ENCODE measurements at places on chromosomes 1 and 21. TPM values are rescaled to one million over a fixed set of nuclear protein-coding genes. Genes with fewer than 3 reads are reported as not detected.

GRCh38 chr1:200673952-200674823 is 4.5 kb upstream of the DDX59 start:
- no peak for DNase-seq

DNA sequence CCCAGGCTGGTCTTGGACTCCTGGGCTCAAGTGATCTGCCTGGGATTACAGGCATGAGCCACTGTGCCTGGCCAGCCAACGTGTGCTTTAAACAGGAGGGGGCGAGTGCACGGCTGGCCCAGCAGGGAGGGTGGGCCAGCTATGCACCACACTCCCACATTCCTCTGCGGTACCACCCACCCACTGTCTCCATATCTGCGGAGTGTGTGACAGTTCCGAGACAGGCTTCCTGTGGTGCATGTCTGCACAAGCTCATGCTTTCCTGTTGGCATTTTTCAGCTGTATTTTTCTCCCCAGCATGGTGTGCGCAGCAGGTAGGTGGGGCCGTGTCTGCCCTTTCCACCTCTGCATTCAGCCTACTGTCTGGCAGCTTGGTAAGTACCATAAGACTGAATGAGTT is 183.3 kb downstream of the AJAP1 start:
- no peak for DNase-seq

DNA sequence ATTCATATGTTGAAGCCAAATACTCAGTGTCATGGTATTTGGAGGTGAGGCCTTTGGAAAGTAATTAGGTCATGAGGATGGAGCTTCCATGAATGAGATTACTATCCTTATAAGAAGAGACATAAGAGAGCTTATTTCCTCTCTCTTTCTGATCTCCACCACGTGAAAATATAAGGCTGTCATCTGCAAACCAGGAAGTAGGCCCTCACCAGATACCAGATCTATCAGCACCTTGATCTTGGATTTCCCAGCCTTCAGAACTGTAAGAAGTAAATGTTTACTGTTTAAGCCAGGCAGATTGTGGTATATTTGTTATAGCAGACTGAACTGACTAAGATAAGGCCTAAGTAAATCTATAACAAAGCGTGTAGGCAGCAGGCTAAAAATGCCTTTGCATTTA is 25.3 kb downstream of the RBM11 start:
- DNase-seq = no peak

DNA sequence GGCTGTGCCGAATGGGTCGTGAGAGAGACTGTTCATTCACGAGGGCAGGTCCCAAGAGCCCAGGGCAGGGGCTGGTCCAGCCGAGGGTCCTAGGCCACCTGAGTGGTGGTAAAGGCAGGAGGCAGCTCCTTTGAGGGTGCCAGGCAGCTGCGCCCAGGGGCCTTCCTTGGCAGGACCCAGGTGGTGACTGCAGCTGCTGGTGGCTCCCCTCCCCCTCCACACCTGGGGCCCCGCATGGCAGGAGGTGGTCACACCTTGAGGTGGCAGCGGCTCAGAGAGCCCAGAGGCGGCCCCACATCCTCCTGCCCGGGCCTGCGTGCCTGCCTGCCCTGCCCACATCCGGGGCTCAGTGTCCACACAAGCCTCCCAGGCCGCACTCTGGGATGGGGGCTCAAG is 9.8 kb upstream of the PLCH2 start:
- DNase-seq = no peak

GRCh38 chr1:56921479-56921878 is 44.3 kb downstream of the C8B start:
- DNase-seq = peak; percentile 52

DNA sequence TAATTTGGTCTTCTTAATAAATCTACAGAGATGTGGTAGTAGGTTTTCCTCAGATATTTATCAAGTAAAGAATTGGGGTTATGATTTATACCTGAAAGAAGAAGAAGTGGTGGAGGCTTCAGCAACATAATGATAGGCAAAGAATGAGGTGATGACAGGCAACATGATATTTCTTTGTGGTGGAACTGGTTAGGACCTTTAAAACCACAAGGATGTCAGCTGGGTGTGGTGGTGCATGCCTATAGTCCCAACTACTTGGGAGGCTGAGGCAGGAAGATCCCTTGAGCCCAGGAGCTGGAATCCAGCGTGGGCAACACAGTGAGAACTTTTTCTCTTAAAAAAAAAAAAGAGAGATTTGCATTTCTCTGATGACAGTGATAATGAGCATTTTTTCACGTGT is 34.1 kb upstream of the COL11A1 start:
- no peak for DNase-seq

DNA sequence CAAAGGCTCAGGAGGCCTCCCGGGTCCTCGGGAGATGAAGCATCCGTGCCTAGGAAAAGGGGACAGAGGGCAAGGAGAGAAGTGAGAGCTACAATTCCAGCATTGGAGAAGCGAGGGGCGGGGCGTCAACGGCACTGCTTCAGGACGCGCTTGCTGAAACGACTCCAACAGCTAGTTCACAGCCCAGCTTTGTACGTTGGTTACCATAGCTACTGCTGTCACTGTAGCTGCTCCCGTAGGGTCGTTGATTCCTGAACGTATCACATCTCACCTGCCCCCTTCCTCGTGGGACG is 63.1 kb downstream of the TOR1AIP2 start:
- no peak for DNase-seq

DNA sequence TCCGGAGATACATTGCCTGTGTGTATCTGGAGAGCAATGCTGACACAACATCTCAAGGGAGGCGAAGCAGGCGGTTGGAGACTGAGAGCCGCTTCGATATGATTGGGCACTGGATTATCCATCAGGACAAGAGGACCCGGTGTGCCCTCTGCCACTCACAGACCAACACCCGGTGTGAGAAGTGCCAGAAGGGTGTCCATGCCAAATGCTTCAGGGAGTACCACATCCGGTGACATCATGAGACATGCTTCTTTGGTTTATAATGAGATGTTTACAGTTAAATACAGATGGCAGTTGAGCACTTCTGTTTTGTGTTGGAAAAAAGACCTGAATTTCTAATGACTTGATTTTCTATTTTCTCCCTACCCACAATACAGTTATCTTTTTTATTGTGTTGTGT is 12.1 kb downstream of the PGBD2 start:
- no peak for DNase-seq

- no peak for DNase-seq
These were observed 25.0 kb downstream of the TATDN3 start for GRCh38 chr1:212816567-212817278.

DNA sequence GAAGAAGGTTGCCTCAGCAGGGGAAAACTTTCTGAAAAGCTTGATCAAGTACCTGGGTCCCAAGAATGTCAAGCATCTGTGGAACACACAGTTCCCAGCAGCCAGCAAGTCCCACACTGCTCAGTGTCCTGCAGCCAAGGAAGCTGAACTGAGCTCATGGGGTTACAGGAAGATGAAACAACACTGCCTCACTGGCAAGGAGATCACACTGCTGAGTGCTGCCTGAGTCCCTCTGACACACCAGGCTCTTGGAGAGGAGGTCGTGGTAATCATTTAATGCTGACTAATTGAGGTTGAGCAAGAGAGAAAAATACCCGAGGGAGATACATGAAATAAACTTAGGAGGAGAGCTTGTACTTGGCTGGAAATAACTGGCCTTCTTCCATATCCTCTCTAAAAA is 75.2 kb downstream of the MPZL1 start:
- peak; percentile 99 for DNase-seq

DNA sequence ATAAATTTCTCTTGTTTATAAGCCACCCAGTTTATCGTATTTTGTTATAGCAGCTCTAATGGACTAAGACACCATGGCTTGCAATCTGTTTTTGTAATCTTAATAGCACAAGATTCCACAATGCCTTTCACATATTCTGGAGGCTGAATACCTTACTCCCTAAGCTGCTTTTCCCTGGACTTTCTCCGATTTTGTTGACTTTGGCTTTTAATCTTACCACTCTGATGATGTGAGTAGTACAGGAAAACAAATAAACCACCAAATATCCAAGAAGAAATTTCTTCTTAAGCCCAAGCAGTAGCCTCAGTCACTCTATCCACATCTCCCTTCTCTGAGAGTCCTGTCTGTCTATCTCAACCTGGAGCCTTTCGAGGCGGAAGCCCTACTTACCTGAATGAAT is 838.6 kb downstream of the LTN1 start:
- DNase-seq = peak; percentile 25

DNA sequence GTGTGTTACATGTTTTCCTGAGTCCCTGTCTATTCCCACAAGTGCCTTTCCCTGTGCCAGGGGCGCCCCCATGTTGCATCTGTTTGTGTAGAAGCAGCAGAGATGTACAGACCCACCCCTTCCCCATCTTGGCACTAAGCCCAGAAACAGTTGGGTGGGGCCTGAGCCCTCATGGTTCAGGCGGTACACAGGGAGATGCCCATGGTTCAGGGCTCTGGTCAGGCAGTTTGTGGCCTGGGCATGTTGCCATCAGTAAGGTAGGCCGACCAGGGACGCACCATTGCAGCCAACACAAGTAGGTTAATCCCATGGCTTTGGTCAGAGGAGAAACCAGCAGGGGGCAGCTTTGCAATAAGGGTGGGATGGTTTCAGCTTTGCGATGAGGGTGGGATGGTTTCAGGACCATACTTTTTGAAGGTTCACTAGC is 914 bp upstream of the ADGRB2 start:
- DNase-seq = no peak

The HFM1 gene
- total RNA-seq = 0.49 TPM

The MOB3C gene
- total RNA-seq = 4.4 TPM

The F5 gene
- total RNA-seq = 0.16 TPM

The CYP4X1 gene
- 3.3 TPM for total RNA-seq
